ENCODE measurements at places on chromosomes 16 and 17.
A peak's percentile ranks its signal among the peaks of the same experiment; 100 is the strongest.

- no peak for DNase-seq
Measured at GRCh38 chr17:78707016-78707415, 75.1 kb downstream of the CYTH1 start.

- no peak for DNase-seq
Measured at GRCh38 chr16:50717091-50717490, 23.7 kb downstream of the NOD2 start.

DNA sequence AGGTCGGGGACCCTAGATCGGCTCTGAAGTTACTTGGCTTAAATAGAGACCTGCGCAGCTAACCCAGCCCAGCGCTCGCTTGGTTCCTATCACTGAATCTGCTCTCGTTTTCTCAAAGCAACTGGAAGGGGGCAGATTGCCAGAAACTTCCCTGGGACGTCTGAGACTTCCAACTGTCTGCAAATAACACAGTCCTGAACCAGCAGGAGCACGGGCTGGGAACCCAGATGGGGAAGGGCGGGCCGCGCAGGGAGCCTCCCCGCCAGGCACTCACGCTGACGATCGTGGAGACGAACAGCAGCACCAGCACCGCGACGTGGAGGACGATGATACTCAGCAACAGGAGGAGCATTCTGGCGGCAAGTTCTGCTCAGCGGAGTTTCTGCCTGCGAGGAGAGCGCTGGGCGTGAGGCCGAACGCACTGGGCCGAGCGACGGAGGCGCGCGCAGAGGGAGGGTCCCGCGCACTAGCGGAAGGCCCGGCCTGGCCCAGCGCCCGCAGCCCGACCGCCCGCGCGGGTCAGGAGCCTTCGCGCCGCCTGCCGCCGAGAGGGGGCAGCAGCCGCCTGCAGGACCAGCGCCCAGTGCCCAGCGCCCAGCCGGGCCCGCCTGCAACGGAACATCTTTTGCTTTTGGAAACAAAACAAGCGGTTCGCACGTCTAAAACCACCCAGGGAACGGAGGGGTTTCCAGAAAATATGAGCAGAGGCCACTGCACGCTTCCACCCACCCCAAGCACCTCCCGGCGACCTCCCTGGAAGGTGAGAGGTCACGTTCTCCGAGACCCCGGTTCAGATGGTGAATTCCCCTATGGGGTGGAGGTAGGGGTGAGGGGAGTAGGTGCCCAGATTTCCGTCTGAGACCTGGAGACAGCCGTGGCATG lies 4.5 kb downstream of the PMP22 start:
- DNase-seq: peak; percentile 50

GRCh38 chr16:66529475-66529874 lies 20.4 kb downstream of the TK2 start:
- DNase-seq: no peak

DNA sequence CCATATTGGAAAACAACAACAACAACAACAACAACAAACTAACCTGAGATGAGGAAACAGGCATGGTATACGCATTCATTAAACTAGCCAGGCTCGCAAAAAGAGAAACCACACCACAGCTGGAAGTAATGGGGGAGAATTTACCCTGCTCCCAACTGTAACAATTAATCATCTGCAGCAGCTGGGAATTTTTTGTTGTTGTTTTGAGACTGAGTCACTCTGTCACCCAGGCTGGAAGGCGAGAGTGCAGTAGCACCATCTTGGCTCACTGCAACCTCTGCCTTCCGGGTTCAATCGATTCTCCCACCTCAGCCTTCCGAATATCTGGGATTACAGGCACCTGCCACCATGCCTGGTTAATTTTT lies 16.3 kb downstream of the PRPSAP1 start:
- DNase-seq: no peak

DNA sequence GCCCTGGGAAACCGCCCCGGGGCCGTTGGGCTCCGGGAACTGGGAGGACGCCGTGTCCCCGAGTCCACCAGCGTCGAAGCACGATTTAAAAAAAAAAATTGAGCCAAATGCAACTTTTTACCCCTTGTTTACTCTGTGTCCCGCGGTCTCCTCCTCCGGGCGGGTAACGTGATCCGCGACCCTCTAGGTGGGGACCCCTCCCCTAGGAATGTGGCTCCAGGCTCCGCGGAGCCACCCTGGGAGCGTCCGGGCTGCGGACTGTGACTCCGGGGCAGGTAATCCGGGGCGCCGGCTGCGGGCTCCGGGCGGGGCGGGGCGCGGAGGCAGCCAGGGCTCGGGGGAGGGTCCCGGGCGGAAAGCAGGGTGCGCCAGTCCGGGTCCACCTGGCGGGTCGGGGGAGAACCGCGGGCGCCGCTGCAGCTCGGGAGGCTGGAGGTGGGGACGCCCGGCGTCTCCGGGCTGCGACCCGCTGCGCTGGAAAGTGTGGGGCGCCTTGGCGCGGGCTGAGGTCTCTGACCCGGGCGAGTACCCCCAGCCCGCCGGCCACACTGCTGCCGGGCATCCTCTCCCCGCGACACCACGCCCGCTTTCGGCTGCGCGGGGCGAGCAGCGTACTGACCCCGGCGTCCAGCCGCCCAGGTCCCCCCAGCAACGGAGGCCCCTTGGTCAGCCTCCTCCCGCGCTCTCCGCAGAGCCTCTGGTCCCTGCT lies 852 bp upstream of the HELZ start:
- DNase-seq: no peak

DNA sequence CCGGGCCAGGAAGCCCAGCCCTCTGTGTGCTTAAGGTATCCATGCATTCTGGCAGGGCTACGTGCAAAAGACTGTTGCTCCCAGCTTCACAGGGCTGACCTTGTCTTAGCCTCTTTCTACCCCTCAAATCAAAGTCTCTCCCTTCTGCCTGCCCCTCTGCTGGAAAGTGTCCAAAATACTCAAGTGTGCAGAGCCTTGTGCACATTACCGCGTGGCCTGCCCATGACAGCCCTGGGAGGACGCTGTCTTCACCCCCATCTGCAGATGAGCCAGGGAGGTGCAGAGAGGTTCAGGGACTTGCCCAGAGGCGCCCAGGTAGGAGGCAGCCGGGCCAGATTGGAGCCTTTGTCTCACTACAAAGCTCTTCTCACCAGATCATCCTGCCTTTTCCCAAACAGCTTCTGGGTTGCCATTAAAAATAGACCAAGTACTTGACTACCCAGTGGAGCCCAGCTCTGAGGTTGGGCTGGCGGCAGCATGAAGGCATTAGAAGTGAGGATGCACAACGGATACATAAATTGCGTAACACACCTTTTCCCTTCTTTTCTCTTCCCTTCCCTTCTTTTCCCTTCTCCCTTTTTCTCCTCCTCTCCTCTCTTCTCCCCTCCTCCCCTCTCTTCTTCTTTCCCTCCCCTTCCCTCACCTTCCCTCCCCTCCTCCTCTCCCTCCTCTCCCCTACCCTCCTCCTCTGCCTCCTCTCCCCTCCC lies 3.5 kb downstream of the CACNG4 start:
- no peak for DNase-seq

DNA sequence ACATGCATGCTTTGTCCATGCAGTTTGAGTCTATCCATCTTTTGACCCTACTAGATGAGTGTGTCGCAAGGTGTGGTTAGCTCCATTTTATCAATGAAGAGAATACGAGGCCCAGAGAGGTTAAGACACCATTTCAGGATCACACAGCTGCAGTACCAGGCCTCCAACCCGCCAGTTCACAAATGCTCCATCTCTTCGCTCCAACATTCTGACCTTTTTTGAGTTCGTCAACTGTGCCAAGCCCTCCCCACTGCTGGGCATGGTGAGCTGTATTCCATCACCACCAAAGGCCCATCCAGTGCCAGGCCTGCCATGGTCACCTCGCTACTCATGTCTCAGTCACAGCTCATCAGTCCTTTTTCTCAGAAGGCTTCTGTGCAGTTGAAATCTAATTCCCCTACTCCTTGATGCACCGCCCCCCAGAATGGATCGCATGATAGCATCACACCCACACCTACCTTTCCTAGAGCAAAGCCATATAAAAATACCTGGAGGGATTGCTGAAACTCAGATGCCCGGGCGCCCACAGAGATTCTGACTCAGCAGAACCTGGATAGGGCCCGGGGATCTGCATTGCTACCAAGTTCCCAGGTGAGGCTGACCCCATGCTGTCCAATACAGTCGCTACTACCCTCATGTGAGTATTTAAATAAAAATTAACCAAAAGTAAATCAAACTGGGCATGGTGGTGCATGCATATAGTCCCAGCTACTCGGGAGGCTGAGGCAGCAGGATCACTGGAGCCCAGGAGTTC lies 38.0 kb downstream of the ZNF423 start:
- no peak for DNase-seq

GRCh38 chr16:11035096-11035495 lies 90.7 kb downstream of the CLEC16A start:
- no peak for DNase-seq

DNA sequence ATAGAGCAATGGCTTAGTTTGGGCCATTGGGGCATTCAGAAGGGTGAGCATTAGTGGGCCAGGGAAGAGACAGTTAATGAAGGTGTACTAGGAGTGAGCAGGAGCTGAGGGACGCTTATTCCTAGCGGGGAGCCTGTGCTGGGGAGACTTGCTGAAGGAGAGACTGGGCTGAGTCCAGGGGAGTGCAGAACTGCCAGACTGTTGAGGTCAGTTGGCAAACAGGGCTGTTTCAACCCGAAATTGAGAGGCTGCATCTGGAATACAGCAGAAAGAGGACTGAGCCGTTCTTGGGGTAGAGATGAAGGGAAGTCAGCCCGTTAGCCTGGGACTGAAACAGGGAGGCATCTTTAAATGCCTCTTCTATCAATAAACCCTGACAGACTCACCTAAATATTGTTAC lies 33.2 kb downstream of the MAP2K6 start:
- DNase-seq: no peak

DNA sequence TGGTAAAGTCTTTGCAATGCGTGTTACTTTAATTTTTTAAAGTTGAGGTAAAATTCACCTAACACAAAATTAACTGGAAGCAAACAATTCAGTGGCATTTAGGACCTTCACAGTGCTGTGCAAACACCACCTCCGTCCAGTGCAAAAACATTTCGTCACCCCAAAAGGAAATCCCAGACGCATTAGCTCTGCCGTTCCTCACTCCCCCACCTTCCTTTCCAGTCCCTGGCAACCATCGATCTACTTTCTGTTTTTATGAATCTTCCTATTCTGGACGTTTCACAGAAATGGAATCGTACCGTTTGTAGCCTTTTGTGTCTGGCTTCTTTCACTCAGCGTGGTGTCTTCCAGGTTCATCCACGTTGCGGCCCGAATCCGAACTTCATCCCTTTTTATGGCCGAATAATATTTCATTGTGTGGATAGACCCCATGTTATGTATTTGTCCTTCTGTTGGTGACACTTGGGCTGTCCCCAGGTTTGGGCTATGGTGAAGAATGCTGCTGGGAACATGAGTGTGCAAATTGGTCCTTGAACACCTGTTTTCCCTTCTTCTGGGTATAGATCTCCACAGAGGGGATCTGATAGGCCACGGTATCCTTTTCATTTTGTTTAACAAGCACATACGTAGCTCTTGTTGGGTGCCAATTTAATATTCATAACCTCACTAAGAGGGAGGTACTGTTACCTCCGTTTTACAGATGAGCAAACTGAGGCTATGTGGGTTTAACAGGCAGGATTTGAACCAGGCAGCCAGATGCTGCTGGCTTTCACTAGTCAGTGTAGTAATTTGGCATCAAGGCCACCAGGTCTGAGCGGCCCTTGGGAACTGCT lies 232.0 kb upstream of the GSE1 start:
- no peak for DNase-seq

GRCh38 chr17:29905086-29905878 lies 24.7 kb downstream of the SSH2 start:
- DNase-seq: no peak

Data from thoracic aorta (tissue), 2 donors.